ENCODE measurements at places on chromosomes 16 and 17.

GRCh38 chr16:31869511-31870201 is 4.0 kb upstream of the ZNF267 start:
- 0 out of 3 replicates have a peak, but pooled peaks have one; percentile 7 for ATAC-seq

GRCh38 chr16:49638673-49639610 is 217.0 kb downstream of the ZNF423 start:
- no peak for ATAC-seq

DNA sequence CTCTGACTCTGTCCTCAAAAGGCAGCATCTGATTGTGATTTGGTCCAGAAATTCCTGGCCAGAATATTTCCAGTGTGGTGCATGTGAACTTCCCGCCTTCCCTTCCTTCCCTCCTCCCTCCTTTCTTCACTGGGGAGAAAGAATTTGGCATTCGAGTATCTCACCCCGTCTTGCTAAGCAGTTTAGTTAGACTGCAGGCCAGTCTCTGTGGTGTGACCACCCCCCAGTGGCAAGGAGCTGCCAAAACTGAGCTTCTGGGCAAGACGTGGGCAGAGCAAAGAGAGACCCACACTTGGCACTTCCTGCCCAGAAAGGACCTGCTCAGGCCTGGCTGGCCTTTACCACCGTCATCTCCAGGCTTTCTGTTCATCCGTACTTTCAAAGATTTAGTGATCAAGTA is 36.4 kb downstream of the SNX20 start:
- ATAC-seq: no peak

DNA sequence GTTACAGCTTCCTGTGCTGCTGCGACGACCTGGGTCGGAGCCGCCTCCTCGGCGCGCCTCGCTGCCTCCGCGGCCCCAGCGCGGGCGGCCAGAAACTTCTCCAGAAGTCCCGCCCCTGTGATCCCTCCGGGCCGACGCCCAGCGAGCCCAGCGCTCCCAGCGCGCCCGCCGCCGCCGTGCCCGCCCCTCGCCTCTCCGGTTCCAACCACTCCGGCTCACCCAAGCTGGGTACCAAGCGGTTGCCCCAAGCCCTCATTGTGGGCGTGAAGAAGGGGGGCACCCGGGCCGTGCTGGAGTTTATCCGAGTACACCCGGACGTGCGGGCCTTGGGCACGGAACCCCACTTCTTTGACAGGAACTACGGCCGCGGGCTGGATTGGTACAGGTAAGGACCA is 746 bp downstream of the HS3ST2 start:
- no peak for ATAC-seq

GRCh38 chr17:9684955-9685621 is 39.8 kb downstream of the USP43 start:
- no peak for ATAC-seq

DNA sequence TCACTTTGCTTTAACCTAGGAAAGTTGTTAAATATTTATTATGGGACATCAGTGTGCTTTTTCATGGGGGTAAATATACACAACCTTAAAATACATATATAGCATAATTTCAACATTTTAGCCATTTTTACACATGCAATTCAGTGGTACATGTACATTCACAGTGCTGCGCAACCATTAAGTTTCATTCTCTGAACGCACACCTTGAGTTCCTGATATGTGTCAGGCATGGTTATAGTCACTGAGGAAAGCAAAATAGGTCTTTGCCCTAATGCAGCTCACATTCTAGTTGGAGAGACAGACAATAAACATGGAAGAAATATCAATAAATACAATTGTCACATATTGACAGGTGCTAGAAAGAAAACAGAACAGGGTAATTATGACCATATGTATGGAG is 12.8 kb upstream of the CNEP1R1 start:
- ATAC-seq: no peak

DNA sequence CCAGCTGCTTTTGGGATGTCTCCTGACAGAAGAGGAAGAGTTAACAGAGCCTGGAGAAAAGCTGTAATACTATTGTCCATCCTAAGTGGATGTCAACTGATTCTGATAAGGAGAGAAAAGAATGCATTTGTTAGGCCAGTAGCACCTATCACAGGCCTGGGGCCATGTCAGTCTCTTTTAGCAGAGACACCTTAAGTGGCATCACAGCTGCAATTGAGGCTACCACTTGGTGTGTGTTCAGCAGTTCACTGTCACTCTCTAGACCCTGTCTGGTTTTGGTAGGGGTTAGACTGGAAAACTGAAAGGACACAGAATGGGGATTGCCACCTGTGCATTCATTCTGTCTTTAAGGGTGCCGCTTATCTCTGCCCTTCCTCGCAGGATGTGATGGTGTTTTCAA is 42.0 kb downstream of the PSMD12 start:
- no peak for ATAC-seq

- no peak for ATAC-seq
Observed at GRCh38 chr17:39090400-39090799, 61.0 kb downstream of the PLXDC1 start.

GRCh38 chr17:76011951-76012350 is 11.3 kb downstream of the CDK3 start:
- no peak for ATAC-seq

DNA sequence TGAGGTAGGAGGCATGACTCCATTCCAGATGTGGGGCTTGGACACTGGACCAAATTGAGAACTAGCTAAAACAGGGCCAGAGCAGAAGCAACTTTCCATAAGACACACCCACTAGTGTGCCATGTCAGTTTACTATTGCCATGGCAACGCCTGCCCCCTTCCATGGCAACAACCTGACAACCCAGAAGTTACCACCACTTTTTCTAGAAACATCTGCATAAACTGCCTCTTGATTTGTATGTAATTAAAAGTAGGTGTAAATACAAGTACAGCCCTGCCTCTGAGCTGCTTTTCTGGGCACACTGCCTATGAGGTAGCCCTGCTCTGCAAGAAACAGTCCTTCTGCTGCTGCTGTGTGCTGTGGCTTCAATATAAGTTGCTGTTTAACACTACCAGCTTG is 19.5 kb upstream of the SCNN1B start:
- ATAC-seq: no peak

All from SK-N-SH treated with all-trans-retinoic acid at 6 μM for 48 hours (cell line).